ENCODE measurements at places on chromosomes 7 and 10.
A peak's percentile ranks its signal among the peaks of the same experiment; 100 is the strongest.

DNA sequence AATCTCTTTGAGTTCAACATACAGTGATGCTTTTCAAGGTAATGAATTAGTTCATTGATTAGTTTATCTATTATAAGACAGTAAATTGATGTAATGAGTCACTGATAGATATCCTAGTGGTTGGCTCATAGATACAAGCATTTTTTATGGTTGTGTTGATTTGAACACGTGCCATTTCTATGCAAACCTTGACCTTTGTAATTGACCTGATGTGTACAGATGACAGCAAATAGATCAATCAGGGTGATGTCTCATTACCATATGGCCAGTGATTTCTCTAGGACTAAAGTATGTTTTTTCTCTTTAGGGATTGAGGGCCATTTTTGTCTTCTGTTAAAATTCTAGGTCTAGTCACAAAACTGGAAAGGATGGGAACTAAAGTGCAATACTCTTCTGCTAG is 760.3 kb upstream of the GALNT17 start:
- DNase-seq, result no peak

DNA sequence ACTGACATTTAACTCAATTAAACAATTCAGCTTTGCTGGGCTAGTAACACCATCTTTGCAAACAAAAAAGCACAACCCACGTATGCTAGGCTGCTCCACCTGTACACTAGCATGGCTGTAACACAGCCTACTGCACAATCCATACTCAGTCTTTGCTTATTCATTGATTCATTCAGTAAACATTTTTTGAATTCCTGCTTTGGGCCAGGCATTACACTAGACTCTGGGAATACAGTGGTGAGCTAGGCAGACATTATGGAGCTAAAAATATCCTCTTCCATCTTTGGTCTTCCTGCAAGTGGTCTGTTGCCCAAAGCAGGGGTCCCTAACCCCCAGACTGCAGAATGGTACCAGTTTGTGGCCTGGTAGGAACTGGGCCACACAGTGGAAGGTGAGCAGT is 9.9 kb downstream of the CNNM1 start:
- DNase-seq, result no peak

DNA sequence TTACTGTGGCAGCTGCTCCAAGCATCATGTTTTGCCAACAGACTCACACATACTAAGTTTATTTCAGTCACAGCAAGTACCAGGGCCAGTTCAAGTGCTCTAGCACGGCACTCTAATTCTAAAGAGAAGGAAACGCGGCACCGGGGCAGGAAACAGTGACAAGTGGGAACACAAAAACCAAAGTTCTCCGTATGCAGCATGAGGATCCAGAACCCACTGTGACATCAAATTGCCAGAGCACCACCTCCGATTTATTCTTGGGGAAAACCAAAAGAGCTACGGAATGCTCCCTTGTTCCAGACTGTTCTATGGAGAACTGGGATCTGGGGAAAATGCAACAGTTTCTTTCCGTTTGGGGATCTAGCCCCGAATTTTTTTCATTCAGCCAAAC is 448 bp upstream of the PTER start:
- DNase-seq, result peak; percentile 56

DNA sequence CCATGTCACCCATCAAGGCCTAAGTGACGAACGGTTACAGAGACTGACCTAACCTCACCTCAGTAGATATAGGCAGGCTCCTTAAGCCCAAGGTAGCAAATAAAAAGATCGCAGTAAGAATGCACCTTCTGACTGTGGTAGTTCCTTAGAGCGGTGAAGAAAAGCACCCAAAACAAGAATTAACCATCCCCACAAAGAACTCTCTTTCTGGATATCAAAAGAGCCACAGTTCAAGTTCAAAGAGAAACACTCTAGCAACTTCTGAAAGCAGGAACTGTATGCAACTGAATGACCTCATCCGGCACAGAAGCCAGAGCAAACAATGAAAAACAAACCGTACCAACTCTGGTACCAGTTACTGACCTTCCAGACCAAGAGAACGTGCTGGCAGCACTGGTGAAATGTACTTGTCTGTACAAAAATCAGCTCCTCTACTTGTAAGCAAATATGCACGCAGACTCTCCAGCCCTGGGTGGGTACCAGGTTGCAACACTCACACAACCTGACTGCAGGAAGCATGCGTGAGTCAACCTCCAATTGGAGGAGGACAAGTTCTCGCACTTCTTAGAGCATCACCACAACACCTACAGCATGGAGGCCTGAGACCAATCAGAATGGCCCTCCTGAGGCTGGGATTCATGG is 202.7 kb downstream of the FAM107B start:
- no peak for DNase-seq

DNA sequence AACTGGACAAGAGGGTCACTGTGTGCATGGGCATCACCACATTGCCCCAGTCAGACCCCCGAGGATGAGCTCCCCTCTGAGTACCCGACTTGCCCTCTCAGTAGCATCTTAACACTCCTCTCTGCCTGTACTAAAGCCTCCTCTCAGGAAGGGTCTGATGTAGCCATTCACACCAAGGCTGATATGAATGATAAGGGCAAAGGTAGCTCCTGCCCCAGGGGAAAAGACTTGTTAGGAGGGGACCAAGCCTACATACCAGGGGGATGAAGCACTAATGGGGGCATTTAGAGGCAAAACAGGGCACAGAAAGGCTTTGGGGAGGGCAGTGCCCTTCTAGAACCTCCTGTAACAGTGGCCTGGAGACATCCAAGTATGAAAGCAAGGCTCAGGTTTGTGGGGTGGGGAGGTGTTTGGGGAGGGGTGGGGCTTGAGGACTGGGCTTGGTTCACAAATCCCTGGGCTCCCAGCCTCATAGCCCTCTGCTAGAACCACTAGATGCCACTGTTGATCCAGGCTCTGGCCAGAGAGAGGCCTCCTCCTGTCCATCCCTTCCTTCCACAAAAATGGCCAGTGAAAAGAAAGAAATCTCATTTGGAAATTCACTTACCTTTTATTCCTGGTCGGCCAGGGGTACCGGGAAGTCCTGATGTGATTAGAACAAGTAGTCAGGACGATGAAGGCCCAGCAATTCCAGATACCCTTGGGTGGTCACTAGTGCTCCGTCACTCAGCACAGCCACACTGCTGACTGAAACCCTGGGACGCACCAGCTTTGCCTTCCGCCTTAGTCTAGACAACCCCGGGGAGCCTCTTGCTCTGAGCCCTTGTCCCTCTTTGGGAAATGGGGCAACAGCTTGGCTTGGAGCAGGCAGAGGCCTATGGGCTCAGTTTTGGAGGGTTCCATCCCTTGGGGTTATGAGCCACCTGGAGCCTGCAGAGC is 40.3 kb downstream of the COL17A1 start:
- peak; percentile 7 for DNase-seq

DNA sequence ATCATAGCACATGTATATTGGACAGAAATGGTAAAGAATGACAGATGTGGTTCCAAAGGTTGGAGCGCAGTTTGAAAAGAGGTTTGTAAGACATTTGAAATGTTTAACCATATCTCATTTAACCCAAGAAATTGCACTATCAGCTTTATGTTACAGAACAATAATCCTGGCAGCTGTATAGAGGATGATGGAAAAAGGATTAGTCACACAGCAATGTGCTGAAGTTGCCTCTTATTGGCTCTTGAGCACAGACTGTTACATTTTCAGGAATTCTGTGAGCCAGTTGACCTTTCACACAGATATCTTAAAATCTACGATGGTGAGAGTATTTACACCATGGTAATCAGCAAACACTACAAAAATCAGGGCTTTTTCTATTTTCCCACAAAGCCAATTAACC is 3.9 kb downstream of the COG5 start:
- no peak for DNase-seq

DNA sequence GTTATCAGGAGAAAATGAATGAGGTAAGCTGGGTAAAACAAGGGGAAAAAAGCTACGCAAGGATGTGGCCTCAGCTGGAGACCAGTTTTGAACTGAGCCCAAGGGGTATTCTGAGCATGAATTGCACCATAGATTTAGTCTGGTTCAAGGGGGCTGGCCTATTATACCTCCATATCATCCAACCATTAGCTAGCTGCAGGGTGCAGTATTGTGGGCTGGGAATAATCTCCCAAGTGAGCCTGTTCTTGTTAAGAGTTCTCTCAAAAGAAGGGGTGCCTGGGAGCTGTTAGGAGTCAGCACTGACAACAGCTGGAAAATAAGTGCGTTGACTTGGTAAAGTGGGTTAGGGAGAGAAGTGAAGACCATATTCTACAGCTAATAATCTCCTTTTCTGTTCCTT is 8.0 kb downstream of the TAS2R16 start:
- no peak for DNase-seq

DNA sequence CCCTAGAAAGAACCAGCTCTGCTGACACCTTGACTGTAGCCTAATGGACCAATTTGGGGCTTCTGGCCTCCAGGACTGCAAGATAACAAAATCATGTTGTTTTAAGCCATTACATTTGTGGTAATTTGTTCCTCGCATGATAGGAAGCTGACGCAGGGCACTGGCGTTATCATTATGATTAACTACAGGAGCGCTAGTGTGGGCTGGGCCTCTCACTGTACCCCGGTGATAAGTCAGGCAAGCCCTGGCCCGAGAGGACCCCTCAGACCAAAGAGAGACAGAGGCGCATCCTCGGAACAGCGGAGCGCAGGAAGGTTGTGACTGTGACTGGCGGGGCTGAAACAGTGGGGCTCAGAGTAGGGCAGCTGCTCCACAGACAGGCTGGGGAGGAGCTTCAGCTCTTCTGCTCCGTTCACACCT is 150.3 kb upstream of the CHST15 start:
- no peak for DNase-seq

DNA sequence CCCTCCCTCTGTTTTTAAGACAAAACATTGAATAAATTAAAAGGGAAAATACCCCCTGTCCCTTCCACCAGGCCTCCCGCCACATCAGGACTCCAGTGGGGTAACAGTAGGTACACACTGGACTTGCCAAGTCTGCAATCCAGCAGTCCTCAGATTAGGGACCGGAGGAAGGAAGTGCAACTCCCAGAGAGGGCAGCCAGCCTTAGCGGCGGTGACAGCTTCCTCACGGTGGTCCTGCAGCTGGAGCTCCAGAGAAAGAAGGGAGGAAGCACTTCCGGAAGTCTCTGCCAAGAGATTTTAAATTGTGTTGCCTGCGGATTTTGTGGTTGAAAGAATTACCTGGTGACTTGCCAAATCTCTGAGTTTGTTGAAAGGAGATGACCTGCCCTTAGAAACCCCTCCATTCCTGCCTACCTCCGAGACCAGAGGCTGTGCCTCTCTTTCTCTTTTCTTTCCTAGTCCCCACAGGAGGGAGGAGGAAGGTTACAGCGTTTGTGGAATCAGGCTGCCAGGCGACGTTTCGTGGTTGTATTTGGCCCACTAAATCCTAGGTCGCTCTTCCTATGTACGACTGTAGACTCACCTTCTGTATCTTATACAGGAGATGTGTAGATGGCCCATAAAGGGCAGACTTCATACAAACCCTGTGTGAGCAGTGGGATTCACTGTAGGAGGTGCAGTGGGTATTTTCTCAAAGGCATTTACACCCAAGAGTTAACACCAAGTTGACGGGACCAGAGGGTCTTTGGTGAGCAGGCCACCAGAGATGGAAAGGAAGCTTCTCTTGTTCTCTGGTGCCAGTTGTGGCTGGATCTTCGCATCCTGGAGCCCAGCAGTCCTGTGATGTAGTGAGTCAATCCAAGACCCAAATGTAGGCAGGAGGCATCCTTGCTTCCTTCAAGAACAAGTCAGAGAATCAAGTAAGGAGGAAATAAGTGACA is 77.9 kb downstream of the INSIG1 start:
- DNase-seq, result no peak

DNA sequence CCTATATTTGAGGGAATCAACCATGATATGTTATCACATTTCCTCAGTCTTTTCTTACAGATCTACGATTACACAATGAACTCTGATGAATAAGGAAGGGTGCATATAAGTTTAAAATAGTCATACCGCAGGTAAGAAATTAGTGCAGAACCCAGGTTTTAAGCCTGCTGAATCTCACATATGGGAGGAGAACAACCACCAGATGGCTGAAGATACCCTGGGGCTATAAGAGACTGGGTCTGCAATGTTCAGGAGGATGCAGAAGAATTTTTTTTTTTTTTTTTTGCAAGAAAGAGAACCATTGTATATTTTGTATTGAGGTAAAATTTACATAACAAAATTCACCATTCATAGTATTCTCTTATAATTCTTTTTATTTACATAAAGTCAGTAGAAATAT is 372.3 kb upstream of the MYO3A start:
- no peak for DNase-seq

DNA sequence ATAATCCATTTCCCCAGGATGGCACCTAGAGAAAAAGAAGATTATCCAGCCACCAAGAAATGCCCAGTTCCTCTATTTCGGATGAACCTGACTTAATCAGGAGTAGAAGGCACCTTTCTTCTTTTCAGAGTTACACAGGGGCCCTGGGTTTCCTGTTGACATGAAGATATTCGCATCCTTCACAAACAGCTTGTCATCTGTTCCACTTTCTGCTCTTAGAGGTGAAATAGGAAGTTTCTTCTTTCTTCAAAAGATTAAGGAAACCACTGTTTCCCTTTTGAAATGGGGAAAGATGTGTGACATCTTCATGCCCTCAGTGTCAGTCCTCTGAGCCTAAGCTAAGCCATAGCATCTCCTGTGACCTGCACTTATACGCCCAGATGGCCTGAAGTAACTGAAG is 39.1 kb upstream of the RAB18 start:
- no peak for DNase-seq

- DNase-seq, result no peak
Observed at GRCh38 chr10:75450644-75451640, 19.5 kb downstream of the LRMDA start.

GRCh38 chr7:79636849-79637248 is 183.4 kb upstream of the MAGI2 start:
- DNase-seq, result no peak

DNA sequence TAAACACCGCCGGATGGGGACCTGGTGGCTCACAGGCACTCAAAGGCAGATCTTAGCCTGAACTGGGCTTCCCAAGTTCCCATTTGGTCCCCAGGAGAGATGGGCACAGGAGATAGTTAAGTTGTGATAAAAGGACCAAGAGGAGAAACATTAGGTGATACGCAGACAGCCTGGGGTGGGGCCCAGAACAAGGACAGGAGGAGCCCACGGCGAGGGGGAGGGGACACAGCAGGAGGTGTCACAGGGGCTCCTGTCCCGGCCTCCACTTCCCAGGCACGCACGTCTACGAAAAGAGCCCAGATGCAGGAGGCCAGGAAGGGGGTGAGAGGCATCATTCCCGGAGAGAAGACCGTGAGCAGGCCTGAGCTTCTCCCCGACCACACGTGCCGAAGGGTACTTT is 16.3 kb upstream of the DNAAF5 start:
- no peak for DNase-seq

- no peak for DNase-seq
Observed at GRCh38 chr7:87027900-87028299, 31.6 kb downstream of the ELAPOR2 start.

DNA sequence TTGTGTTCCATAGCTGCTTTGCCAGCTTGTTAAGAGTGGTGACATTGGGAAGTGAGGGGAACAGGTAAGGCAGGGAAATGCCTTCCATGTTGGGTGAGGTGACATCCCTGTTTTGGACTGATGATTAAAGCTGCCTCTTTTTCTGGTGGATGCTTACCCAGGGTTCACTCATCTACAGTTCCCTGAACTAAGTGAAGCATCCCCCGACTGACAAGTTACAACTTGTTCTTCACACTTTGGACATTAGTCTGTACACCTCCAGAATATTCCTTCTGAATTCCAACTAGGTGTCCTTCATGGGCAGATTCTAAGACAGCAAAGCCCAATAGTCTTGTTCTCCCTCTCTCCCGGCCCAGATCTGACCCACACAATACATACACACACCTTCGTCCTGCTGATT is 63.4 kb downstream of the HDAC9 start:
- no peak for DNase-seq
